ENCODE measurements at places on chromosomes 6 and 20.
A peak's percentile ranks its signal among the peaks of the same experiment; 100 is the strongest.

GRCh38 chr6:134640975-134641429 lies 308.9 kb downstream of the ALDH8A1 start:
- peak; percentile 75 for DNase-seq

DNA sequence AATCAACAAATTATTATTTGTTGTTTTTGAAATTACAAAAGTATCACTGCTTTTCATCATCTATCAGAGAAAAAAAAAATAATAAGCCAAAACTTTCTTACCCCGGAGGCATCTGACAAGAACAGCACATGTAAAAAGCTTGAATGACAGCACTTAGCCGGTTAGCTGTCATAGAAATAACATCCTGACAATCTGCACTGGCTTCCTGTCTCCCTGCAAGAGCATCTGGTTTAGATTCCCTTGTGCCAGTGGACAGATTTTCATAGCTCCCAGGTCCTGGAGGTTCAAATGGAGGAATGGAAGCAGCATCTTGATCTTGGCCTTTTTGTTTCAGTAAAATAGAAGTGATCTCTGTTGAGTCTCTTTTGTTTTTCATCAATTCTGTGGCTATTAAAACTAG lies 74.8 kb downstream of the HACE1 start:
- DNase-seq, result no peak

- DNase-seq, result peak; percentile 20
Measured at GRCh38 chr20:35166242-35166830, 5.5 kb upstream of the PROCR start.

- no peak for DNase-seq
Measured at GRCh38 chr6:23410439-23410838, 715.6 kb upstream of the NRSN1 start.

GRCh38 chr6:166595061-166595780 lies 8.7 kb upstream of the RAMACL start:
- DNase-seq, result no peak

DNA sequence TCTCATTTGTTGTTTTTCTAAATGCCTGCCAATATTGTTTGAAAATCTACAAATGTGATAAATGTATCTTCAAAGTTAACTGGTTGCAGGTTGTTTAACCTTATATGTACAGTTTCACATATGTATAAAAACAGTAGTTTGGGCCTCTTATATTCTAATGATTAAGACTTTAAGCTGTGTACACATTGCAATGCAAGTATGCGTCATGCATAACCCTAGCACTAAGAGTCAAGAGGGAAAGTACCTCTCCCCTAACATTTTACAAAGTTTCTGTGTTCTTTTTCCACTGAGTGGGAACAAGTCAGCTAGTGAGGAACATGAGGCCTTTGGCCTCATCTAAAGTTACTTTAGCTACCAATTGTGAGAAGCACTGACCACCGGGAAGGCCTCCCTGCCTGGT lies 25.7 kb upstream of the MICB start:
- DNase-seq, result no peak

DNA sequence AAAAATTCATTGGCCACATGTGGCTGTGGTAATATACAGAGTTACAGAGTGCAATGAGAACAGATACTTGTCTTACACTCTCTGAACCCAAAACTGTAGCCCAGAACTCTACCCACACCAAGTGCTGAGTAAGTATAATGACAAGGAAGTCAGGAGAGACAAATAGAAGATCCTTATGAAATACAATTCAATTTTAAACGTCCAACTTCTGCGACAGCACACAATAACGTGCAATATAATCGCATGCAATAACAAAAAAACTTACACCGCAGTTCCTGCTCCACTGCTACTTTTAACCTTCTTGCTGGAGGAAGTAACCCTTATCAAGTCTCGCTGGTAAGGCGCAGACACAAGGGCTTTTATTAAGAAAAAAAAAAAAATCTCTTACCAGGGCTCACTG lies 881 bp downstream of the SFT2D1 start:
- DNase-seq, result no peak

- DNase-seq, result no peak
Measured at GRCh38 chr20:56711018-56711417, 81.9 kb downstream of the TFAP2C start.

DNA sequence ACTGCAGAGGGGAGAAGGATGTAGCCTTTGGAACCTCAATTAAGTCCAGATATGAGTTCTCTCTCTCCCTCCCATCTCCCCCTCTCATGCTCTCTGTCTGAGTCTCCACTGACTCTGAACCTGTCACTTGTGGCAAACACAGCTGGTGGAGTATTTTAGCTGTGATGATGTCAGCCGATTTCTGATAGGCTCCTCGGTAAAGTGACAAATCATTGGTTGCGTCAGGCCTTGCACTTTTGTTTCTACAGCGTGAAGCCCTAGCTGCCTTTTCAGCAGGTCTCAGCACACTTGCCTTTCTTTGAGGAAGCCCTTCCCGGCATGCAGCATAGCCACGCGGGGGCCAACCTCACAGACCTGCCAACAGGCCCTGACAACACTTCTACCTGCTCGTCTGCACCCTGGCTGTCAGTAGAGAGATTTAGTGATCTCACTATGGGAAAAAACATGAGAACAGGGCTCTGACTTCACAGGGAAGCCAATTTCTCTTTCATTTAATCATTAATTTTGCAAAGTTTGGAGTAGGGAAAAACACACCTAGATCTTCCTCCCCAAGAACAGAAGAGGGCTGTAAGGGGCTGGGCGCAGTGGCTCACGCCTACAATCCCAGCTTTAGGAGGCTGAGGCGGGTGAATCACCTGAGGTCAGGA lies 84.4 kb downstream of the GMPR start:
- DNase-seq, result peak; percentile 74

GRCh38 chr6:2853769-2854395 lies 12.2 kb upstream of the SERPINB1 start:
- no peak for DNase-seq

DNA sequence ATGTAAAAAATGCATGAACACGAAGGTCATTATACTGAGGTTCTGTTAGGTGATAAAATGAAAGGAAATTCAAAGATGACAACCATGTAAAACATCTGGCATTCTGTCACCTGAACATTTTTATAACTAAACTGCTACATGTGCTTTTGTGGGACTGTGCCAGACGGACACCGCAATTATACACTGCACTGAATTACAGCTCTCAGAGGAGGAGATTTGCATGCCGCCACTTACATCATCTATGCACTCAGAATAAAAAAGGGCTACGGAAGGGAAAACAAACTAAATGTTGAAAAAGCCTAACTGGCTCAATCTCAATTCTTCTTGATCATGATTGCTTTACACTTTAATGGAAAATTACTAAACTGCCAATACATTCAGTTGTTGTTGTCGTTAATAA lies 614.0 kb upstream of the EYS start:
- no peak for DNase-seq

GRCh38 chr6:52361414-52361944 lies 472 bp upstream of the PAQR8 start:
- DNase-seq, result peak; percentile 23

DNA sequence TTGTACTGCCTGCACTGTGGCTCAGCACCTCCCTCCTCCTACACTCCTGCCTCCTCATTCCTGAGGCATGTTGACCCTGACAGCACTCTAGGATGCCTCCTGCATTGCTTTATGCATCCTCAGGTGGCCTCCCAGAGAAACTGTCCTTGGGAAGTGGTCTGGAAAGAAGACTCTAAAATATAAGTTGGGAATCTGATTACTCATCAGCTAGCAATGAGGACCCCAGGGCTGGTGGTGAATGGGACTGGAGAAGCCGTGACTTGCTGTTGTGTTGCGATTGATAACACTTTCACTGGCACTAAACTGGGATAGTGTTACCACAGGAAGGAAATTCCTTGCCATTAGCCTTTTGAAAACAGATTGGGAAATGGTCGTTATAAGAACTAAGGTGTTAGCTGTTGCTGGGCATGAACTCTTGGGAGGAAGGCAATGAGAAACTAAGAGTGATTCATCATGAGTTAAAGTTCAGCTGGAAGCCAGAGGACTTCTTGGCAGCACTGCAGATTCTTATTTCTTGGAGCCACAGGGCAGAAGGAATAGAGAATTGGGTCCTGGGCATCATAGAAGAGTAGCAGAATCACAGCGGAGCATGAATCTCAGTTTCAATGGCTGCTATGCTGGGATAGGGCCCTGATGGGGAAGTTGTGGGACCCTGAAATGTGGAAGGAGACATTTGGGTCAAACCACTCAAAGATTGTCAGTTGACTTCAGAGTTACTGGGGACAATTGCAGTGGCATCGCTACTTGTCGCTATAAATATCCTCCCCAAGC lies 10.1 kb upstream of the SIRPD start:
- DNase-seq, result no peak

DNA sequence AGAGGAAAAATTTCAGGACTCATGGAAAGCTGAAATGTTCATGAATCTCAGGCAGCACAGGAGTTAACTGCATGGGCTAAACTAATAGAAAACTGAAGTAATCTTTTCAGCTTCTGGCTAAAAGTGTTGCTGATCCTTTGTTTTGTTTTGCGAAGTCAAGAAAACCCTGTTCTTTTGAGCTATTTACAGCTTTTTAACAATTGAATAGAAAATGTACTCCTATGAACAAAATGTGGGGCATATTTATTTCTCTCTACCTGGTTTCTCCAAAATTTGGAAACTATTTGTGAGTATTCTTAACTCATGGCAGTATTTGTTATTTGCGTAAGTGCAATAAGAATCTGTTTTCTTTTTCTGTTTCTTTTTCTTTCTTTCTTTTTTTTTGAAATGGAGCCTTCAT lies 818.8 kb upstream of the CITED2 start:
- DNase-seq, result no peak

DNA sequence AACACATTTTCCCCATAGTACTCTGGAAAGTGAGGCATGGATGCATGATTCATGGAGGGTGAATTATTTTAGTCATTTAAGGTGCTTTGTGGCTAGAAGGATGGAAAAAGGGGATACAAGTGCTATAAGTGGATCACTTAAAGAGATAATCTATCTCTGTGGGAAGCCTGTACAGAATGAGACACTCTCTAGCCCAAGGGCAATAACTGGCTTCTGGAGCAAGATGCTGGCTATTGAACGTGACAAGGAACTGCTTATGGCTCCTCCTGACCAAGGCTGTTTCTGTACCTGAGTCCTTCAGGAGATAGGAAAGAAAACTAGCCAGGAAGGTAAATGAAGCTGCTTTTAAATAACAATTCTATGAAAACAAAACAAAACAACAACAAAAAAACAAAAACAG lies 590.7 kb downstream of the EYS start:
- no peak for DNase-seq

GRCh38 chr6:124459268-124459667 lies 503.0 kb upstream of the RNF217 start:
- no peak for DNase-seq

GRCh38 chr6:168990019-168990751 lies 263.5 kb downstream of the THBS2 start:
- no peak for DNase-seq

GRCh38 chr6:131383421-131384411 lies 189.3 kb upstream of the ARG1 start:
- no peak for DNase-seq

DNA sequence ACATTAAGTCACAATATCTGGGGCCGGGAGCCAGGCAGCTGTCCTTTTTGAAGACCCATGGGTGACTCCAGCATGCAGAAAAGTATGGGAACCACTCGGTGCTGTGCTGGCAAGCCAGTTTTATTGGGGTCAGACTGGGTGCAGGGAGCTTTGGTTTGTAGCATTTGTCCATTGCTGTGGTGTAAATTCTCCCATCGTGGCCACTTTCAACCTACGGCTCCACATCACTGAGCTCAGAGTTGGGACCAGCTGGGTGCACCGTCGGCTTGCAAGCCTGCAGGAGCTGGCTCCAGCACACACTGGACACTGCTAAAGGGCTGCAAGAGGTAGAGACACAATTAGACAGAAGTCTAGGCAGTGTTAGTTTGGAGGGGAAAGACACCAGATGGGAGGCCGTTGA lies 66.9 kb downstream of the SYNJ2 start:
- DNase-seq, result no peak

DNA sequence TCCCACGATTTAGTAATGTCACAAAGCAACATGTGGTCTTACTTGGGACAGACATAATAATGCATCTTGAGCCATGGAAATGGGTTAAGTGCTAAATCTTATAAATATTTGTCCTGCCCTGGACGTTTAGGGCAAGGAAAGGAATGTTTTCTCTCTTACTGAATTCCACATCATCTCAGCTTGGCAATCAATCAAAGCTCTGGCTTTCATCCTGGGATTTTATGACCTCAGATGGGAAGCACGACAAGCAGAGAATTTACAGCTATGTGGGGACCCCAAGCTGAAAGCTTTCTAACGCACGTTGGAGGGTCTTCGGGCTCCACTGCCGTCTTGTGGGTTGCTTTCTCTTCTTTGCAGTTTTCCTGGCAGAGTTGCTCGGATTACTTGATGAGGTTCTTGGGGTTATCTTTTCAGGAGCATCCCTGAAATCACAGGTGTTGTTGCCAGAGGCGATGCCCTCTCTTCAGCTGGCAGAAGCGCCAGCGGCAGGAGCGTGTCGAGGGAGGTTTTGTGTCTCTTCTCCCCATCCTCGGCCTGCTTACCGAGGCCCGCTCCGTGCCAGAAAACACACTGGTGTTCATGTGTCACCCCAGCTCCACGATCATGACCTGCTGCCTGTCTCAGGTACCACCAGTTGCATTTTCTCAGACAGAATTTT lies 73.4 kb upstream of the FRMD1 start:
- DNase-seq, result no peak

- no peak for DNase-seq
Measured at GRCh38 chr6:111013144-111013915, 31.5 kb downstream of the RPF2 start.

DNA sequence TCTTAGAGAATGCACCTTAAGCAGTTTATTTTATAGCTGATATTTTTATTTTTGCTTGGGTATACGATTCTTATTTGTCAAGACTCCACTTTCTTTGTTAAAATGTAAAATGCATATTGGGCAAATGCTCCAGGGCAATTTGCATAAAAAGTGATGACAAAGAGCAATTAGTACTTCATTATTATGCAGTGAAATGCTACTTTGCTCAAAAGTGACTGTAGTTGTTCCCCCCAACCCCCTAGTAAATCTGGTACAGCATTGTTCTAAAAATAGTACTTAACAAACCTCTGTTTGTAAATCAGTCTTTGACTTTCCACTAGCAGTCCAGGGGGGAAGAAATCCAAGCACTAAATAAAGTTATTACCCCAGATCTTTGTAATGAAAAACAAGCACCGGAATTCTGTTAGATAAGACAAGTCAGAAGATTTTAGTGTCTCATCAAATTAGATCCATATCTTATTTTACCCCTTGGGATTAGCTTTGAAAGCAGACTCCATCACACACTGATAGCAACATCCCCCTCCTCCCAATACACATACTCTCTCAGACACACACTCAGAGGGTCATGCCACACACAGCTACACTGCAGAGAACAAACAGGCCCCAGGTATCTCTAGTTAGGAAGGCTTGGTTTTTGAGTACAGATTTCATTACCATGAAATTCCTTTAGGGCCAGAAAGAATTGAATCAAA lies 32.9 kb upstream of the BACH2 start:
- no peak for DNase-seq

GRCh38 chr6:14727494-14728395 lies 518.1 kb upstream of the JARID2 start:
- DNase-seq, result no peak

- DNase-seq, result no peak
Measured at GRCh38 chr6:95804847-95805541, 210.8 kb upstream of the FUT9 start.

- DNase-seq, result no peak
Measured at GRCh38 chr20:23066772-23067171, 17.3 kb upstream of the THBD start.

- no peak for DNase-seq
Measured at GRCh38 chr6:105886814-105887544, 199.2 kb upstream of the PRDM1 start.

Measured in head of caudate nucleus (tissue), 42 donors.